Cortex of kidney (tissue), 1 donor: ENCODE measurements at places on chromosomes 7 and 10.

DNA sequence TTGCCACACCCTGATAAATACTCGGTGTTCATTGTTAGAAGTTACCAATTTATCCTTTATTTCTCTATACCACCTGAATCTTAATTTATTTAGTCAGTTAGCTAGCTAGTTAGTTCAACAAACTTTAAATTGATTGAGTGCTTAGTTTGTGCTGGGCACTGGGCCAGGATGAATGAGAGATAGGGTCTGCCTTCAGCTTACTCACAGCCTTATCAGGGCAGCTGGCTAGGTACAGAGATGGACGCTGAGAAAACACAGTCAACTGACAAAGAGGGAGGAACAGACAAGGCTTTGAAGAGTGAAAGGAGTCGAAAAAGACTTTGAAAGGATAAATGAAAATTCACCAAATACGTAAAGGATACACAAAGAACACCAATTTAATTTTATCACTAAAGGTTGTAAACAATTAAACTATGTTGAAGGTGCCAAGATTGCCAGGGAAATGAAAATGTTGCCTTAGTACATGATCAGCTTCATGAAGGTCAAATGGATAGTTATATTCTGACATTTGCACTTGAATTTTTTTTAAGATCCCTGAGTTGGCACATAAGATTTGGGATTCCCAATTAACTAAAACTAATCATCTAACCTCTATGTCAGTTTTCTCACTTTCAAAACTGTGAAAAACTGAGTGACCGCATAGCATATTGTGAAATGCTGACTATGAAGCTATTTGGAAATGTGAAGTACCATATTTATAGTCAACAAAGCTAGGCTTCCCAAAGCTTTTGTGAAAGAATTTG lies 2.1 kb downstream of the CAV2 start:
- no peak for DNase-seq

GRCh38 chr7:25073451-25073850 lies 51.6 kb downstream of the CYCS start:
- no peak for DNase-seq

- no peak for DNase-seq
Observed at GRCh38 chr7:133807624-133808492, 319.3 kb upstream of the LRGUK start.

DNA sequence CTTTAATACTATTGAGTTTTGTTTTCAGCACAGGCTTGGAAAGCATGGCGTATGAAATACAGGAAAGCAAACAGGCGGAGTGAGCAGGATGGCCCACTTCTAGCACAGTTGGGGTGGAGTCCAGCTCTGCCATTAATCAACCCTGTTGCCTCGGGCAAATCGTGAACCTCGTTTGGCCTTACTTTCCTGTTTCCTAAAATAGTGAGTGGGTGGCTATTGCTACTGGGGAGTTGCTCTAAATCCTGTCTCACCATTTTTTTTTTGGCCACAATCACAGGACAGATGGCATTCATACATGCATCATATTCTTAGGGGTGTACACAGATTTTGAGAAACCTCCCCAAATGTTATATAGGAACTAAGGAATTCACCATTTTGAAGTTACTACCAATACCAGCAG lies 157.8 kb downstream of the ANLN start:
- DNase-seq: no peak

DNA sequence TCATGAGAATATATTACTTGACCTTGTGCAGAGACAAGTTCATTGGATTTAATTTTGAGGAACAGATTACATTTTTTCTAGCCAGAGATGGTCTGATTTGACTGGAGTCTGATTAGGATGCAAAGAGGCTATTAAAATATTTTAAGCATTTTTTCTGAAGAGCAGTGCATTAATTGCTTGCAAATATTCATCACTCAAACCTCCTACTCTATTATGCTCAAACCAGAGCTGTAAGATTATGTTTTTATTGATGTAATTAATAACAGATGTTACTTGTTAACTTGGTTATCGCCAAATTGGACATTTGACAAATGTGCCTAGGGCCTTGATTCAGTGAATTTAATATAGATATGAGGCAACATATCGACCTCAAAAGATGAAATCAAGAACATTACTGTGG lies 160.9 kb upstream of the SLC13A1 start:
- DNase-seq: no peak

GRCh38 chr7:88700725-88701124 lies 58.8 kb upstream of the ZNF804B start:
- no peak for DNase-seq
